ENCODE measurements at places on chromosomes 1 and 21.
A peak's percentile ranks its signal among the peaks of the same experiment; 100 is the strongest.

GRCh38 chr1:112696578-112697314, 10.2 kb downstream of the RHOC start:
- DNase-seq, result no peak

DNA sequence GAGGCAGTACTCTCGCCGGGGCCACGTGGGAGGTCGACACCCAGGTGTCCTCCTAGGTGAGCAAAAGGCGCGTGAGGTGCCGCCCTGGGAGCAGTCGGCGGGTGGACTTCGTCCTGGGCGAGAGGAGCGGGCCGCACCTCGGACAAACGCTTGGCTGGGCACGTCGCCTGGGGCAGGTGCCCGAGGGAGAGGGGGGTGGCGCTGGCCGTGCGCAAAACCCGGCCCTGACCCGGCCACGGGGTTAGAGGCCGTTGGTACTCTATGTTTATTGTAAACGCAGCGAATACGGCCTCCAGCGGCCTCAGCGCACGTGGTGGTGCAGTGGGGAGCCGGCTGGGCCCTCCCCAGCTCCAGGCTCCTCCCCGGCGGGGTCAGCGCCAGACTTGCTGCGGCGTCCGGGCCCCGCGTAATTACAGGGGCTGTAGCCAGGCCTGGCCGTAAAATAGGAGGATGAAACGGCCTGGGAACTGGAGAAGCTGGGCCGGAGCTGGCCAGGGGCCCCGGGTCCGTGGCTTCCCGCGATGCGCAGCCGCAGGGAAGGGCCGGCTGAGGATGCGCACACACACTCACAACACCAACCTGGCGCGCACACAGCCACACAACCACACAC, 1.6 kb upstream of the EFNA1 start:
- no peak for DNase-seq

DNA sequence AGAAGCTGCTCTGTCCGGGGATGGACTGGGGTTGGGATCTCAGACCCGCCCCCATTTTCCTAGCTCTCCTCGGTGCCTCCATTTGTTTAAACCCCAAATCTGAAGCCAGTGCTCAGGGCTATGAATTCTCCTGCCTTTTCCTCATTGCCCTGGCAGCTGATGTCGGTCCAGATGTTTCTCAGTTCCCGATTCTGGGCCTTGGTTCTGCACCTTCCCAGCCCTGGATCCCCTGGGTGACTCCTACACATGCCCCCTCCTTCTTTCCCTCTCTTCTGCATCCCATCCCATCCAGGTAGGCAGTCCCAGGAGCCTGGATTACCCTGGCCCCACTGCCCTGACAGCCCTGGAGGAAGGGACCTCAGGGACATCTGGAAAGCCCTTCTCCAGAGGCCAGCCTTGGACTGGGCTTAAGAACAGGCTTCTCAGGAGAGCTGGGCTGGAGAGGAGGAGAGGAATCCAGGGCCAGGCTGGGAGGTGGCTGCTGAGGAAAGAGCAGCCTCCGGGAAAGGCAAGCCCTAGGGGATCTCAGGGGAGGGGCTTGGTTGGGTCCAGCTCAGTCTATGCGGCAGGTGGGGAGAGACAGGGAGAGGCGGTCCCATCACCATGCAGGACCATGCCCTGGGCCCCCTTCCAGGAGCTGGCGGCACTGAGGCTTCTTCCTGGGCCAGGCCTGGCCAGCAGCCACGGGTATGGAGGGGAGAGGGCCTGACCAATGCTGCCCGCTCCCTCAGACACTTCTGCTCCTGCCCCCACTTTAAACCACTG, 6.8 kb upstream of the EPS8L3 start:
- no peak for DNase-seq

DNA sequence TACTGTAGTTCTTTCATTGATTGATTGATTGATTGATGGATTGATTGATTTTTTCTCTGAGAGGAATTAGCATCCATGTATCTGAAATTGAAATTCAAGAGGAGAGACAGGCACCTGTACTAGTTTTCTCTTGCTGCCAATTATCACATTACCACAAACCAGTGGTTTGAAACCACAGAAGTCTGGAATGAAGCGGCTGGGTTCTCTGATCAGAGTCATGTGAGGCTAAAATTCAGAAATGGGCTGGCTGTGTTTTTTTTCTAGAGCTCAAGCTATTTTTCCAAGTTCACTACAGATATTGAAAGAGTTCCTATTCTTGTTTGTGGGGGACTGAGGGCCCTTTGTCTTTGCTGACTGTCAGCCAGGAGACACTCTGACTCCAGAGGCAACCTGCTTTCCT, 10.0 kb downstream of the NBPF3 start:
- no peak for DNase-seq

- DNase-seq, result no peak
These were observed 693.7 kb downstream of the MATN1 start for GRCh38 chr1:30029677-30030076.

DNA sequence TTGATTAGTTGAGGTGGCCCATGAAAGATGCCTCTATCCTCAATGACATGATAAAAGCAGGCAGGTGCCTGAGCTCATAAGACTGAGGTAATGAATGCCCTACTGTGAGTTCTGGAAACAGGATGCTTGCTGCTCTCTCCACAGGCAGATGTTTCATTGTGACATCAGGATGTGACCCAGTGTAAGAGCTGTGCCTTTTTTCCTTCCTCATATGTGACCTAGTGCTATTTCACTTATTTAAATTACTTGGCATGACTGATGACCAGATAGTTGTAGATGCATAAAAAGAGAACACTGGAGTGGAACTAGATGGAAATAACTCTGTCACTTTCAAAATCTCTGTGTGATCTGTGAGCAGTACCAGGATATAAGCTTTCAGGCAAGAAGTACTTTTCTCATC, 31.9 kb downstream of the KIF14 start:
- DNase-seq, result no peak

- no peak for DNase-seq
These were observed 88.1 kb downstream of the OSBPL9 start for GRCh38 chr1:51705035-51705434.

DNA sequence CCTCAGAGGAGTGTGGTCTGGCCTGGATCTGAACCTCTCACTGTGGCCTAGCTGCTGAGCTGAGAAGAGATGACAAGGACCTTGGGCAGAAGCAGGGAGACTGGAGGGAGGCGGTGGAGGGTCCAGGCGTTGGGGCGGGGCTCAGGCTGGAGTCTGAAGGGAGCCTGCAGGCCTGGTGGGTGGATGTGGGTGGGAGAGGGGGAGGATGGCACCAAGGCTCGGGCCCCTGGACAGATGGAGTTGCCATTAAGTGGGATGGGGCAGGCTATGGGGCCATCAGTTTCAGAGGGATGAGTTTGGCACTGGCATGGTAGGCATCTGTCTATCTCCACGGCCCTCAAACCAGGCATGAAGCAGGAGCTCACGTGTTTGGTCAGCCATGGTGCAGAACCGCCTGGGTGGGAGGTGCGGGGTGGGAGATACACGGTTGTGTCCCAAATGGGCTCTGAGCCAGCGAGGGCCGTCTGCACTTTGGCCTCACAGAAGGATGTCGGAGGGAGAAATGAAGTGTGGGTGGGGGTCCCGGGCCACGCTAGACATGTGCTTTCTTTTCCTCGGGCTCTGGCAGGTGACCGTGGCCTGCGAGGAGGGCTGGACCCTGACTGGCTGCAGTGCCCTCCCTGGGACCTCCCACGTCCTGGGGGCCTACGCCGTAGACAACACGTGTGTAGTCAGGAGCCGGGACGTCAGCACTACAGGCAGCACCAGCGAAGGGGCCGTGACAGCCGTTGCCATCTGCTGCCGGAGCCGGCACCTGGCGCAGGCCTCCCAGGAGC, 23.6 kb downstream of the PCSK9 start:
- DNase-seq, result no peak

DNA sequence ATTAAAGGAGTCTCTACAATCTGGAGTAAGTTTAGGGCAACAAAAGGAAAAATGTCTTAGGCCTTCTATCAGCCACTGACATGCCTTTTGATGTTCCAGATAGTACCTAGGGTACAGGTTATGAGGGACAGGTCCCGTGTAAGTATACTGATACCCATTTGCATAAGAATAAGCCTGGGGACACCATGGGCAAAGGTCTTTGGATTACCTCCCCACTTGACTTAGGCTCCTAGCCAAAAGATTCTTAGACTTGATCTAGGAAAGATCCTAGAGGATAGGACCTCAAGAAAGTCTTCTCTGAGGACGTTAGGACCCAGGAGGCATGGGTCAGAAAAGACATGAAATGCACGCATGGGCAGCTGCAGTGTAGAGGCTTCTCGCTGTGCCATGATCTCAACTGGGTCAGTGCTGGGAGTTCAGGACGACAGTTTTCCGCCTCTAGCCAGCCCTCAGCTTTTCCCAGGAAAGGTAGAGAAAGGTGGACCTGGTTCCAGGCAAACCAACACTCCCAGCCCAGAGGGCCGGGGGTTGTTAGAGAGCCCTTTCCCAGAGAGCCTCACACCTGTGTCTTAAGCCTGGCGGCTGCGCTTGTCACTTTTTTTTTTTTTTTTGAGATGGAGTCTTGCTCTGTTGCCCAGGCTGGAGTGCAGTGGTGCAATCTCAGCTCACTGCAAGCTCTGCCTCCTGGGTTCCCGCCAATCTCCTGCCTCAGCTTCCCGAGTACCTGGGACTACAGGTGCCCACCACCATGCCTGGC, 26.6 kb downstream of the MSTO1 start:
- DNase-seq, result no peak

DNA sequence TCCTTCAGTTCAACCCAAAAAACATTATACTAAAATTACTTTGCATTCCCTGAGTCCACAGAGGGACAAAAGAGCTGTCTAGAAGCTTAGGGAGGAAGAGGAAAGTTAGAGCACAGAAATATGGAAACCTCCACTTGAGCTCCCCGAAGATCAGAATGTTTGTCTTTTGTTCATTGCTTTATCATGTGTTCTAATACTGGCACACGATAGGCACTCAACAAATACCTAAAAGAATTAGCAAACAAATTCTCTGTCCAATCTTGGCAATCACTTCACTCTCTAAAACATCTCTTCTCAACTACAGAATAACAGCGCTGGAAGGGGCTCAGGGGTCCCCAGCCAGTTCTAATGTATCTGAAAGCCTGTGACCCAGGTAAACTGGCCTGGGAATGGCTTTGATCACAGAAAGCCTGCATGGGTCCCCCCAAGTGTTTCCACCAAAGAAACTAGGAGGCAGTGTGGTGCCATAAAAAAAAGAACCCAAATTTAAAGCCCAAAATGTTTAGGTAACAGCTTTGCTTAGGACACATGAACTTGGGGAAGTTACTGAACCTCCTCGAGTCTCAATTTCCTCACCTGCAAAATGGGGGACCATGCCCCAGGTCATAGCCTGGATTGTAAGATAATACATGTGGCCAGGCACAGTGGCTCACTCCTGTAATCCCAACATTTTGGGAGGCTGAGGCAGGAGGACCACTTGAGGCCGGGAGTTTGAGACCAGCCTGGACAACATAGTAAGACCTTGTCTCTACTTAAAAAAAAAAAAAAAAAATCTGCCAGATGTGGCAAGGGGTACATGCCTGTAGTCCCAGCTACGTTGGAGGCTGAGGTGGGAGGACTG, 45.8 kb downstream of the SSBP3 start:
- no peak for DNase-seq

DNA sequence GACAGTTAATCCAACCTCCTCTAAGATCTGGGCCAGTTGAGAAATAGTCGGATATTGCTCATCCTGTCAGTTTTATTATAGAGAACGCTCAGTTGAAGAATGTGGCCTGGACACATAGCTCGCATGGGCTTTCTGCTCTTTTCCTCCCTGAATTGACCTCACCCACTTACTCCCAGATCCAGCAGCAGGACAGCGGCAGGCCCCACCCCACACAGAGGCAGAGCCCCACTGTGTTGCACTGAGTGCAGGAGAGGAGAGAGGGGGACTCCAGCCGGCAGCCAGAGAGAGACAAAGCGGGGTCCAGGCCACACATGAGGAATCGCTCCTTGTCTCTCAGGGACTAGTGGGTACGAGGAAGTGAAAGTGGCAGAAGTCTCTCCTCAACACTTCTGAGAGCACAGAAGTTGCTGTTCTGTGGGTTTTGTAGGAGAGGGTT, 78.6 kb downstream of the LAMC1 start:
- no peak for DNase-seq

- DNase-seq, result peak; percentile 6
These were observed 56.2 kb upstream of the DPH5 start for GRCh38 chr1:101081496-101082488.

DNA sequence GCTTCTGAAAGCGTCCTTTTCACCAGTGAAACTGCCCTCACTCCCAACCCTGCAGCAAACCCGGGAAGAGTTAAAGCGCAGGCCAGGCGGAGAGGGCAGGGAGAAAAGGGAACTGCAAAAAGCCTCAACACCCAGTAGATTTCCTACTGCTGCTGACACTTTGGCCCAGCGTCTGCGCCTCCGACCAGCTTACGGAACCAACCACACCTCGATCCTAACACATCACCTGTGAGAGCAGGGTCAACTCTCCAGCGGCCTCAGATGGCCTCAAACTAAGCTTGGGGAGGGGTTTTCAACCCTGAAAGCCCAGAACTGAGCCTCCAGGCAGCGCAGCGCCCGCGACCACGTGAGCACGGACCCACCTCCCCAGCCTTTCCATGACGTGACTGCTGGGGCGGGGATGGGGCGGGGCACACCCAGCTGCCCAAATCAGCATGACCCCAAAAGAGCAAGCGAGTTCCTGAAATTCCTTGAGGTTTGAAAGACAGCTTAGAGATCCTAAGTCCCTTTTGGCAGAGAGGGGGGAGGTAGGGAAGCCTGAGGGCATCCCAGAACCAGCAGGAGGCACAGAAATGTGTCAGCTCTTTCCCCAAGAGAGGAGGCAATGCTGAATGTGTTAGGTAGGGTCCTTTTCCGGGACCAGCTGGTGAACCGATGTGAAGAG, 59.1 kb downstream of the ITPKB start:
- peak; percentile 72 for DNase-seq

GRCh38 chr1:21878009-21878773, 58.9 kb downstream of the HSPG2 start:
- DNase-seq, result no peak

GRCh38 chr1:37239225-37239740, 205.0 kb upstream of the GRIK3 start:
- DNase-seq, result no peak

DNA sequence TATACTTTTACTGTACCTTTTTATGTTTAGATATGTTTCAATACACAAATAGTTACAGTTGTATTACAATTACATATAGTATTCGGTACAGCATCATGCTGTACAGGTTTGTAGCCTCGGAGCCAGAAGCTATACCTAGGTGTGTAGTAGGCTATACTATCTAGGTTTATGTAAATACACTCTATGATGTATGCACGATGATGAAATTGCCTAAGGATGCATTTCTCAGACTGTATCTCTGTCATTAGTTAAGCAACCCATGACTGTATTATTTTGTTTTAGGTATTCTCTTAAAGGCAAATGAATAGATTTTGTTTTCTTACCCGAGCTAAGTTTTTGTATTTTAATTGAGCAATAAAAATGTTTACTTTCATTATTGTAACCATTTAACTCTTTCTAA, 56.4 kb downstream of the SPATA17 start:
- no peak for DNase-seq

DNA sequence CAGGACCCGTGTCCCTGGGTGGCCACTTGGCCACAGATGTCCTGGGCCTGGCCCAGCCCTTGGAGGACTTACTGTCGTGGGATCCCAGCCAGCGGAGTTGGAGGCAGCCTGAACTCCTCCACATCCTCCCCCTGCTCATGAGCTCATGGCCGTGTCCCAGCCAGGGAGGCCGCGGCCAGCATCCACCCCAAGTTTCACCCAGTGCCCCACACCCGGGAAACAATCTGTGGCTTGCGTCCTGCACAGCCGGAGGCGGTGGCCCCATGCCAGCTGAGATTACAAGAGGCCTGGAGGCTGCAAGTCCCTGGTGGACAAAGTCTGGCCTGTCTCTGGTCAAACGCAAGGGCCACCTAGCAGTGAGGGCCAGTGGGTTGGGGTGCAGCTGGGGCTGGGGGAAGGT, 27.5 kb upstream of the TMEM52 start:
- no peak for DNase-seq

Data from stimulated activated CD8-positive, alpha-beta memory T cell treated with anti-CD3 and anti-CD28 coated beads, Interleukin-15, amount 100 ng/mL, for 24 hours (primary cell).